ENCODE measurements at places on chromosomes 5 and 9.

- no peak for DNase-seq
Observed at GRCh38 chr5:43019291-43019613, 20.9 kb downstream of the ANXA2R start.

DNA sequence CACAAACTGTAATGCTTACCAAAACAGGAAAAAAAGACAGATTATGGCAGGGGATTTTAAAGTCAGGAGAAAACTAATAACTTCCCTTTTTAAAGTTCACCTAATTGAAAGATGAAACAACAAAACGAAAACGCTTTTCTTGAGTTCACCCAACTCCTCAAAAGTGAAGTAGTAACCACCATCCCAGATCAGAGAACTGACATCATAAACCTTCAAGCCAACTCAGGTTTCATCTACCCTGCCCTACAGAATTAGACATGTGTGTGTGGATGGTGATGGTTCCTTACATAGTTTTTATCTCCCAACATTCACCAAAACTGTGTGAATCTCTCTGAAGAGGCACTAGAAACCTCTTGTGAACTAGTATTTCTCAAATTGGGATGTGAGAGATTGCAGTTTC lies 195.2 kb upstream of the PTGER4 start:
- no peak for DNase-seq

DNA sequence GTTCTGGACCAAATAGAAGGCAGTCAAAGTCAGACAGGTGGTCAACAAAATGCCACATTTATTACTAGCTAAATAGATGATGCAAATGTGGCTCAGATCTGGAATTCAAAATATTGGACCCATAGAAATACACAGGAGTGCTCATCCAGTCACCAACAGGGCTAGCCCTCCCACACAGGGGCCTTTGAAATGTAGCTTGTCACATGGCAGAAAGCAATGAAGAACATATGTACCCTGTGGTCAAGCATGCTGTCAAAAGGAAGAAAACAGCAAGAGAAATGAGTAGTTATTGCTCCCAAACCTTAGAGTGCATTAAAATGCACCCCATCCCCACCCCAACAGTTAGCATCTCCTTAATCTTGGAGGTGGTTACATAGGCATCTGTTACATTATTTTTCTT lies 20.9 kb upstream of the CCDC112 start:
- no peak for DNase-seq

DNA sequence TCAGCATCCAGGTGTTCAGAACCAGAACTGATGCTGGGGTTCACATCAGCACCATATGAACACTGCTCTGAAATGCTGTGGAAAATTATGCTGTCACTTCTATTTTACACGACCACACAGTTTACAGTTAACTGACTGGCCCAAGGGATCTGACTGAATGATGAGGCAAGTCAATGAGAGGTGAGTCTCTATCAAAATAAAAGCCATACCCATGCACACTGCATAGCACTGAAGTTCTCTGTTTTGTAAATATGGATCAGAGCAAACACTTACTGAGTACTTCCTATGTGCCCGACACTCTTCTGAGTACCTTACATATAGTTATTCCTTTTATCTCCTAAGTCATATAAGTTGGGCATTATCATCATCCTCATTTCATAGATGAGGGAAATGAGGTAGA lies 122.8 kb downstream of the TARS1 start:
- DNase-seq: no peak
